Karpas-422 (cell line): ENCODE measurements at places on chromosomes 6 and 20. TPM values are rescaled to one million over a fixed set of nuclear protein-coding genes. Genes with fewer than 3 reads are reported as not detected.

The TGM2 gene
- 0.11 and 0.15 TPM in 2 replicates for total RNA-seq

The THBS2 gene
- not detected in 2 replicates for total RNA-seq

The SRF gene
- total RNA-seq, result 27.4 and 42.5 TPM in 2 replicates

The MACROD2 gene
- total RNA-seq, result 0.04 and 0.15 TPM in 2 replicates

The LRFN2 gene
- not detected in 2 replicates for total RNA-seq

The ACOT8 gene
- total RNA-seq, result 93.7 and 96.4 TPM in 2 replicates

GRCh38 chr20:48425817-48426612 is 401.8 kb downstream of the PREX1 start:
- no peak for DNase-seq

DNA sequence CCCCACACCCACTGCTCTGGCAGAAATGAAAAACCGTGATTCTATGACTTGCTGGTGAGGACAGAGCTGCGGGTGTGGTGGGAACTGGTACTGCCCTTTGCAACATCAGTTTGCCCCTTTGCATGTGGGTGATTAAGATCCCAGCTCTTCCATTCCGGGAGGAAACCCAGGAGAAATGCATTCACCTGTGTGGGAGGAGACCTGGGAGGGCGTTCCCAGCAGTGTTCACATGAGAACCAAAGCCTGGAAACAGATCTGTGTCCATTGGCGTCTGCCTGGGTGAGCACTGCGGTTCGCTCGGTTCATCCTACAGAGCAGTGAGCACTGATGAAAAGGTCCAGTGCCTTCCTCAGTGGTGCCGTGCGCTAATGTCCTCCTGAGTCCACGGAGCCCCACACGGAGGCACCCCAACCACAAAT is 89.7 kb downstream of the SMOC2 start:
- no peak for DNase-seq

GRCh38 chr20:36267605-36268381 is 31.5 kb downstream of the AAR2 start:
- no peak for DNase-seq

DNA sequence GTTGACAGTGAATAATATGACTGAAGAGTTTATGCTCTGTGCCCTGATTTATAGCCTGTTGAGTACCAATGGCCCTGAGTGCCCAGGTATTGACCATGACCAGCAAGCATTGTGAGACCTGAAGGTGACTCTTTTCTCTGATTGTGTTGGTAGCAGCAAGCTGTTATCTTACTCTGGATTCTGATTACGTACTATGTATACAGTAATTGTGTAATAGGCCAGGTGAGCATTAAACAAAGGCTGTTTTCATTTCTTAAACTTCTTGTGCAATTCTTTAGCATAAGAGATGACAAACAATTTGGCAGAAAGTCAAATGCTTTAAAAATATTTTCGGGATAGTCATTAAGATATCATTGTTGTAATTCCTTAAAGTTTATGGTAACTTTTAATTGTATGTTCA is 111.7 kb upstream of the PTPRK start:
- DNase-seq, result no peak

DNA sequence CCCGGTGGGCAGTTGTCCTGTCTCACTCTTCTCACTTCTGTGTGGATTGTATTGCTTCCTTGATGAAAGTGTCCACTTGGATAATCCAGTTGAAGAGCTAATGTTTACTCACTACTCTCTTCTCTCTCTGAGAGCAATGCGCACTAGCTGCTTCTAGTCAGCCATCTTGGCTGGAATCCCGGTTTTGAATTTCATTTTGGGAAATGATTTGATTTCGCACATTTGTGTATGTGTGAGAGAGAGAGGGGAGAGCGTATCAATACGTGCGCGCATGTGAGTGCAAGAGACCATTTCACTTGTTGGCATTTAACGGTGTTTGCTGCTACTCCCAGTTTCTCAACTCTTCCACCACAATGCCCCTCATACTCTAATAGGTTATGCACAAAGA is 67.8 kb downstream of the KLHL32 start:
- no peak for DNase-seq

GRCh38 chr6:117548797-117549301 is 53.5 kb downstream of the GOPC start:
- no peak for DNase-seq

DNA sequence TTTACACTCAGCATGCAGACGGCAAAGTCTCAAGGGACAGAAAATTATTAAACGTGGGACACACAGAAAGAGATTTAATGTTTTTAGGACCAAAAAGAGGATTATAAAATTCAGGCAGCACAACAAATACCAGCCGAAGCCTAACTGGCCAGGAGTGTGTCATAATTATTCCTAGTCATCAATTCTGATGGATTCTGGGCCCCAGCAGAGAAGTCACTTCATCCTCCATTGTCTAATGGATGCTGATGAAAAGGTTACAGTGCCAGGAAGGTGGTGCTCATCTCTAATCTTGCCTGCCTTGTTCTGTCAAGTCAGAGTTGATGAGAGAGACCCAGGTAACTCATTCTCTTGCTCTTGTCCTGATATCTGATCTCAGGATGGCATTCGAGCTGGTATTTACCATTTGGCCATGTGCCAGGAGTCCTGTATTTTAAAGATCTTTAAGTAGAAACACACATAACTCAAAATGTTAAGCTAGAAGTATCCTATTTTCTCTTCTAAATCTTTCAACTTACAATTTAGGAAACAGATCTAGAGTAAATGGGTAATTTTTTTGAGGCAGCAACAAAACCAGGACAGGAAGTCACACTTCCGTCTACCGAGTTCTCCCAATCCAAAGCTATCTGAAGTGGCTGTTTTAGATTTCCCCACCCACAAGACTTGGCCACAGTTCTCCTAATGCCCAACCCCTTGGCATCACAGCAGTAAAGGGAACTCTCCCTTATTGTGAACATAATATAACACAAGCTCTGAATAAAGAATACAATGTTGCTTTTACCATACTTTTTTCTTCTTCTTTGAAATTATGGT is 50.0 kb downstream of the ADAT2 start:
- no peak for DNase-seq

GRCh38 chr6:33915134-33915533 is 111.3 kb upstream of the MLN start:
- no peak for DNase-seq

DNA sequence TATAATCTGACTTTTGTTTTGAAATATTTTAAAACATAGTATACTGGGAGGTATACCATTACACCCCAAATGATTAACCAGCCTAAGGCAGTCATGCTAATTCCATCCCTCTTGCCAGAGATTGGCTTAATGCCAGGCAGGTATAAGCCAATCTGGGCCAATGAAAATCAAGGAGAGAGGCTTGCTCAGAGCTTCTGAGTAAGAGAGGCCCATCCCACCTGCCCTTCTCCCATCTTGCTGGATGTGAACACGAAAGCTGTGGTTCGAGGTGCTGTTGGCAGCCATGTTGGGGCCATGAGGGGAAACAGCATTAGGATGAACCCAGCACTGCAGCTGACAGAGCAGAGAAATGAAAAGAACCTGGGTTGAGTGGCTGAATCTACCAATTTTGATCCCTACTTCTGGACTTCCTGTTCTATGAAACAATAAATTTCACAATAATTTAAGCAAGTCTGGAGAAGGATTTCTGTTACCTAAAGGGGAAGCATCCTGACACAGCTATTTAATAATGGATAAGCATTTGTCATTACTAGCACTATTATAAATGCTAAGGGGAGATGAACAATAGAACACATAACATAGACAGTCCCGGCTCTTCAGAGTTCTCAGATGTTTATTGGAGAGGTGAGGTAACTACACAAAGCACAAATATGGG is 152.3 kb downstream of the CDC5L start:
- no peak for DNase-seq

GRCh38 chr6:109082188-109082577 is 12.5 kb downstream of the SESN1 start:
- DNase-seq, result no peak

- no peak for DNase-seq
These were observed 19.3 kb downstream of the MYLK4 start for GRCh38 chr6:2731281-2731909.
